Activated CD8-positive, alpha-beta T cell treated with anti-CD3 and anti-CD28 coated beads, Interleukin-2, amount 10 ng/mL, durations not matched to agents 7 days and 5 days (primary cell): ENCODE measurements at places on chromosomes 16 and 17.

DNA sequence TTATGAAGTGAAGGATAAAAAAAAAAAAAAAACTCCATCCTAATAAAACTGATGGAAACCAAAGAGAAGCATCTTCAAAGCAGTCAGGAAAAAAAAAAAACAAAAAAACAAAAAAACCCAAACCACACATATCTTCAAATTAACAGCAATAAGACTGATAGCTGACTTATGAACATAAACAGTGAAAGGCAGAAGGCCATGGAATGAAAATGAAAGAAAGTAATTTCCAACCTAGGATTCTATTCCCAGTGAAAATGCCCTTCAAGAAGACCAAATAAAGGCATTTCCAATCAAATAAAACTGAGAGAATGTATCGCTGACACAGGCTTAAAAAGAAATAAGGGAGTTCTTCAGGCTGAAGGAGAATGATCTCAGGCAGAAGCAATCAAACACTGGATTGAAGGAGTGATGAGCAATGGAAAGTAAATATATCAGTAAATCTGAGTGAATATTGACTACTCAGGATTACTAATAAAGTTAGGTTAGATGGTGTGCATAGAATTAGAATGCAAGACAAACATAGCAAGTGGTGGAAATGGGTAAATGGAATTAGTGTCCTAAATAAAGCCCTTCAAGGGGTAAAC lies 92.1 kb downstream of the USP31 start:
- no peak overlapping the region for H3K27ac ChIP-seq
- peaks cover 26% of the 10 kb centered on the region for H3K27me3 ChIP-seq
- H3K4me3 ChIP-seq = no peak overlapping the region
- H3K4me1 ChIP-seq = no peaks in the 10 kb centered on the region
- no peaks in the 10 kb centered on the region for H3K36me3 ChIP-seq

- no peak overlapping the region for H3K4me3 ChIP-seq
- H3K4me1 ChIP-seq = peaks cover 38% of the 10 kb centered on the region
- peak; percentile 80 for DNase-seq
- H3K27ac ChIP-seq = no peak overlapping the region
These were observed 10.5 kb upstream of the ITGAD start for GRCh38 chr16:31382485-31383161.

DNA sequence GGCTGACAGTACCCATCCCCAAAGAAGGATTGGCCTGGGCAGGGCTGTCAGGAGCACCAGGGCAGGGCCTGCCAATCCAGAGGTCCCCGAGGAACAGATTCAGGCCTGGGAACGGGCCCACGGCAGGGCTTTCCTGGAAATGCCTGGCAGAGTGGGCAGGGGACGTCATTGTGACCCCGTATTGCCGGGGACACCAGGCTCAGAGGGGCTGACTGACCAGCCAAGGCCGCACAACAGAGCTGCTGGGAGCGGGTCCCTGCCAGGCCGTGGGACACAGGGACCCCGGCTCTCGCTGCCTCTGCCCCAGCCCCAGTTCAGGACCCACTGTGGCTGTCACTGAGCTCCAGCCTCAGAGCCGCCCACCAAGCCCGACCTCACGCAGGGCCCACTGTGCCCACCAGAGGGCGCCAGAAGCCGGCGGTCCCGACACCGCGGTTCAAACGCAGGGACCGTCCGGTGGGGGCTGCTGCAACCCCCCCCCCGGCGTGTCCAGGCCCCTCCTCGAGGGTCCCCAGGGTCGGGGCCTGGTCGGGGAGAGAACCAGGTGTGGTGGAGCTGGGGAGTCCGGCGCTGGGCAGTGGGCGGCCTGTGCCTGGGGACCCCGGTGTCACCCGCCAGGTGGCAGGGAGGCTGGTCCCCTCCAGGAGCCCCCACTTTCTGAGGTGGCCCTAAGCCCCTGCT lies 15.2 kb upstream of the SSTR5 start:
- H3K4me3 ChIP-seq = no peak overlapping the region
- DNase-seq = peak; percentile 61
- H3K4me1 ChIP-seq = no peaks in the 10 kb centered on the region
- no peak overlapping the region for H3K27ac ChIP-seq
- H3K36me3 ChIP-seq = no peaks in the 10 kb centered on the region

DNA sequence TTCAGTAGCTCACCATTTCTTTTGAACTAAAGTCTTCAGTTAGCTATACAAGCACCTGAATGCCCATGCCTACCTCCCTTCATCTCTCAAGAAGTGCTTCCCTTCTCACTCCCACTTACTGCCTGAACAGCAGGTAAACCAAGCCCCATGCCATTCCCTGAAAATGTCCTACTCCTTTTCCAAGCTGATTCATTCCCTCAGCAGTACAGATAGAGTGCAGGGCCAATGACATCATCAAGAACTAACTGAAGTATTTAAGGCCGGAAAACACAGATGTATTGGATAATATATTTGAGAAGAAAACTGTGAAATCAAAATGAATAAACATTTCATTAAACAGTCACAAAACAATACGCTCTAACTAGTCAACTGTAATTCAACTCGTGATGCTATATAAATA lies 478.8 kb upstream of the CDH11 start:
- H3K27me3 ChIP-seq = no peaks in the 10 kb centered on the region
- H3K4me3 ChIP-seq = no peak overlapping the region
- no peaks in the 10 kb centered on the region for H3K36me3 ChIP-seq
- DNase-seq = no peak
